ENCODE measurements at places on chromosomes 7 and 10.

DNA sequence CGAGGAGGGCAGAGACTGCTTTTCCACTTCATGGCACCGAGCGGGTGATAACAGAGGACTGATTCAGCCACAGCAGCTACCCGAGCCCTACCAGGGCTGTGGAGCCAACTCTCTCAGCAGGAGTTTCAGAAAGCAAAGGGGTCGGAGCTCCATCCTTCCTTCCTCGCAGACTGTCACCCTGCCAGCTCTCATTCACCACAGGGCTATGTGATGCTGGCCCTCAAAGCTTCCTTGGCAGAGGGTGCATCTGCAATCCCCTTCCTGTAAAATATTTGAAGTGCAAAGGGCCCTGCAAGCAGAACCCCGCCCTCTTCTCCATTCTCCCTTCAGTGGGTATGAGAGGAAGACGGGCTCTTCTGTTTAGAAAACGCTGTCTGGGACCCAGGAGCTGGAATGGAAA is 105.3 kb upstream of the LYZL2 start:
- DNase-seq = no peak

GRCh38 chr10:83469728-83470331 is 669.5 kb upstream of the GHITM start:
- DNase-seq = no peak

DNA sequence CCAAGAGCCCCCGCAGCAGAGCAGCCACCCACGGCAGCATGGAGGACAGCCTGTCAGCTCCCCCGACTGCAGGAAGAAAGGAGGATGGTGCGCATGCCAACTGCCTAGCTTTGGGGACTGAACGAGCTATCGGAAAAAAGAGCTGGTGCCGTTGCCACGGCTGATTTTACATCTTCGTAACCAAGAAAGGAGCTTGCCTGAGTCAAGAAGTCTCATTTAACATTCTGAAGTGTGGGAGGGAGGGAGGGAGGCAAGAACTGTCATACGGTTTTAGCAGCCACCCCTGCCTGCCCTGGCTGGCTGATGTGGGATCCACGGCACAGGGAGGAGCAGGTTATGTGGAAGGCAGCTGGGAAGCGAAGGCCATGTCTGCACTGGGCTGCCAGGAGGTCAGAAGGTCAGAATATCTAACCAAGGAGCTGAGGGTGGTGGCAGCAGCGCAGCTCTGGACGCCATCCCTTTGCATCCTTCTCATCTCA is 74.7 kb upstream of the CAMK2B start:
- no peak for DNase-seq

DNA sequence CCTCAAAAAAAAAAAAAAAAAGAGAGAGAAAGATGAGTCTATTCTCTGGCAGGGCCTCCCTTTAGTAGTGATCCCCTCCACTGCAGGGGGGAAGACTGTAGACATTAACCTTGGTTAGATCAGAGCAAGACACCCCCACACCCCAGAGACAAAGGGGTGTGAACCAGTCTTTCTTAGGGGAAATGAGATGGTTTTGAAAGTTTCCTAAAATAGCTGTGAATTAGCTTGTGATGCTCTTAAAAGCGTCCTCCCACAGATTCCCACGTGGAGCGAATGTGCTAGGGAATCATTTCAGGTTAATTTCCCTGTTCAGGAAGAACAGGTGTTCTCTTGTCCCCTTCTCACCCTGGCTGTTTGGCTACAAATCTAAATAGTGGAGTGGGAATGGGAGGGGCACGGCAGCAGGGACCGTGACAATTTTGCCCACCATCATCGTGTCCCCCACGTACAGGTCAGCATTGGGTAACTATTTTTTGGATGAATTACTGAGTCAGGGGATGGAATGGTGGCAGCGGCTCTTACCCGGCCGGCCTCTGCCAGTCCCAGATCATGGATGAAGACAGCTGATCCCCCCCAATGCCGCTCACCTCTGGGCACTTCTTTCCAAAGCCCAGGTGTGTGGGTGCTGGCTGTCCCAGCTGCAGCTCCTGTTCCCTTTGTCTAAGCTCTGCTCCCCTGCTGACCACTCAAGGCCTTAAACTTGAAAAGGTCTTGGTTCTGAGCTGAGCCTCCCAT is 152.9 kb downstream of the CCDC3 start:
- DNase-seq = no peak

DNA sequence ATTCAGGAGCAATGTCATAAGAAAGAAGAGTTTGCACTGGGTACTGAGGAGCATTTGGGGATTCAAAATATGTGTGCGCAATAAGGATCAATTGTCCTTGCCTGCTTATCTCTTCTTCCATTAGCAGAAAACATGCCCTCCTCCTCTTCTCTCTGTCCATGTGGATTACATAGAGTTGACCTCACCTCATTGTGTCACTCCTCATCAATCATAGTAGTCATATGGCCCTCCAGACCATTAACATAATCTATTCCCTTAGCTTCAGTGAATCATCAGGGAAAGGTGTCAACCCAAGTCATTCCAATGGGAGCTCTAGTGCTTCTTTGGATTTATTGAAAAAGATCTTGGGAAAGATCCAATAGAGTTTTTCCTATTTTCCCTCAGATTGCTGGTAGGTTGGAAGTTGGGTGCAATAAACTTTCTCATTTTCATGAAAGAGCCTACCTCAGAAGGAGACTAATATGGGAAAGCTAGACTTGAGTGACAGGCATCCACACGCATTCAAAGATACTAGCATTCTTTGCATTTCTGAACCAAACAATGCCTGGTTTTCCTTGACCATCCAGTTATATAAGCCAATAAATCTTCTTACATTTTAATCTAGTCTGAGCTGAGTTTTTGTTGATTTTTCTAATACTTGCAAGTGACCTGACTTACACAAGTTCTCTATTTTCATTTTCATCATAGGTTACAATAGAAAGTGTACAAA is 71.5 kb upstream of the FAM13C start:
- DNase-seq = no peak

- DNase-seq = no peak
Measured at GRCh38 chr7:94252971-94253370, 141.7 kb upstream of the COL1A2 start.

Data from T-cell (primary cell).